NCI-H1694 (cell line): ENCODE measurements at places on chromosomes 3 and 15.
A peak's percentile ranks its signal among the peaks of the same experiment; 100 is the strongest.

DNA sequence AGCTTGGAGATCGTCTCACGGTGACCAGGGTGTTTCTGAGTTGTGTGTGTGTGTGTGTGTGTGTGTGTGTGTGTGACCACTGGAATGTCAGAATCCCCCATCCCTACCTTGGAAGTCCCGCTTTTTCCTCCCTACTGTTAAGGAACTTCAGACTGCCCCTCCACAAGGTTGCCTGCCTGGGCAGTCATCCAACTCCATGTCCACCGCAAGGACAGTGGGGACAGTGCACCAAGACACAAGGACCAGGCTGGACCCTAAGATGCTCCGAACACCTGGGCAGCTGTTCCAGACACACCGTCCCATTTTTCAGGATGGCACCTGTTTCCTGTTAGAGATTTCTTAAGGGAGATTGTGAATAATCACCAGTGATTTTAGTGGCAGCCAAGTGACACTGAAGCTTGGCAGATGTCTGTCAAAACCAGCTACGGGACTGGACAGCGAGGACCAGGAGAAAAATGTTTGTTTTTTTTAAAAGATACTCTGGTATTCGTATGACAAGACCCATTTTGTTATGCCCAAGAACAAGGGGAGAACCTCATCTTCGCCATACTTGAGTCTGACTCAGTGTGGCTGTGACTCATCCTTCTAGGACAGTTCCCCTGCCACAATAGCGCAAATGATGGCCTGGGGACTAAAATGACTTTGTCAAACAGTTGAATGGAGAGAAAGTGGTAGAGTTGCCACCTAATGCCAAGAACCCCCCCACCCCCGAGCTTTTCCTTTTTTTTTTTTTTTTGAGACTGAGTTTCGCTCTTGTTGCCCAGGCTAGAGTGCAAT, 15.5 kb downstream of the PAQR9 start:
- DNase-seq: no peak

- DNase-seq: no peak
Measured at GRCh38 chr3:144677103-144677502, 705.5 kb downstream of the DIPK2A start.

DNA sequence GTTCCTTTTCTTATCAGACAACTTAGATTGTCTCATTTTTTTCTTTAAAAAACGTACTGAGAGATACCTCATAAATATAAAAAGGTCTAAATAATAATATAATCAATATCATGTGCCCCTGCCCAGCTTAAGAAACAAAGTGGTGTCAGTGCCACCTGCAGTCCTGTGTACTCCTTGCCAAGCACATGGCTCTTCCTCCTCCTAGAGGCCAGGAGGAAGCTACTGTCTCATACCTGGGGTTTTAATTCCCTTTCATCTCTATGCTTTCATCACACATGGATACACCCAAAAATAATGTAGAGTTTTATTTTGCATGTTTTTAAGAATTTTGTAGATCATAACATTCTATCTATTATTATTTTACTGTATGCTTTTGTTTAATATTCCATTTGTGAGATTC, 98.6 kb upstream of the C15orf61 start:
- DNase-seq: no peak

GRCh38 chr3:14256561-14257342, 78.1 kb downstream of the LSM3 start:
- no peak for DNase-seq

DNA sequence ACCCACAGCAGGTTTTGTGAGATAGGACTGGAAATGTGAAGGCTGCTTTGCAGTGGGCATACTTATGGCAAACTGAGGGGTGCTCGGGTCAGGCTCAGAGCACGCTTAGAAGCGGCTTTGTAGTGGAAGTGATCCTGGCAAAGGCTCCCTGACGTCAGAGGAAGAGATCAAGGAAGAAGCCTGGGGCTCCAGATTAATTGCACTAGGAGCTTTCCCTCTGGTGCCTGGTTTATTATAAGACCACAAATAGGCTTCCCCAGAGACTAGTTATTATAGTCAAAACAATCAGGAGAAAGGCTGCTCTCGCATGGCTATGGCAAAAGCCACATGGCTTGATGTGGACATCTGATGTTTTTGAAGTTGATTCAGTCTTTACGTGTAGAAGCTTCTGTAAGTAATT, 515.1 kb downstream of the GABRG3 start:
- no peak for DNase-seq

DNA sequence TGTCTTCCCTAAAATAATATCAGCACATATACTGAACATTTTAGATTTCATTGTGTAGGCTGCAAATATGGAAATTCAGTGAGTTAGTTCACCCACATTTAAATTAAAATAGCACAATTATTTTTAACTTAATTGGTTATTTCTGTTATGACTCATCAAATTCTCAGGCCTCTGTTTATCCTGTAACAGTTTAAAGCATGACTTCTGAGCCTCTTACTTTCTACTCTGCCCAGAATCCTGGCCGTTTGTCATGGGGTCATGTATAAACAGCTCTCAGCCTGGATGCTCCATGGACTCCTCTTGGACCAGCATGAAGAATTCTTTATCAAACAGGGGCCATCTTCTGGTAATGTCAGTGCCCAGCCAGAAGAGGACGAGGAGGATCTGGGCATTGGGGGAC, 12.2 kb downstream of the TUBGCP4 start:
- no peak for DNase-seq

GRCh38 chr3:50189274-50189673, 2.1 kb upstream of the GNAT1 start:
- DNase-seq: peak; percentile 16

- no peak for DNase-seq
Measured at GRCh38 chr3:125017406-125017805, 38.4 kb downstream of the HEG1 start.

DNA sequence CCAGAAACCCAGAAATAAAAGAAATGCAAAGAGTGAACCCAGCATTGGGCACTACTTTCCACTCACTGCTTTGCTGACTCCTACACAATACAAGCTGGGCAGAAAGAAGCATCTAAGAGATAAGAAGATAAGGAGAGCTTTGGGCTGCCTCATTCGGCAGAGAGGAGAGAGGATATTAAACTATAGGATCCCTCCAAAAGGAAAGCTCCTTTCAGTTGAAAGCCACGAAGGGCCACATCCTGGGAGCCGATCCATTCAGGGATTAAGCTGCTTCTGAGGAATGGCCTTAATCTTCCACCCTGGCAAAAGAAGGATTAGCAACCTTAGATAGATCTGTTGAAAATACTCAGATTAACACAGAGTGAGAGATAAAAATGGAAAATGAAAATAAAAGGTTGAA, 274.9 kb upstream of the PPP2R3A start:
- DNase-seq: no peak

- no peak for DNase-seq
Measured at GRCh38 chr15:92634671-92635201, 20.8 kb downstream of the FAM174B start.

GRCh38 chr3:10233988-10234387, 14.3 kb upstream of the TATDN2 start:
- DNase-seq: no peak

DNA sequence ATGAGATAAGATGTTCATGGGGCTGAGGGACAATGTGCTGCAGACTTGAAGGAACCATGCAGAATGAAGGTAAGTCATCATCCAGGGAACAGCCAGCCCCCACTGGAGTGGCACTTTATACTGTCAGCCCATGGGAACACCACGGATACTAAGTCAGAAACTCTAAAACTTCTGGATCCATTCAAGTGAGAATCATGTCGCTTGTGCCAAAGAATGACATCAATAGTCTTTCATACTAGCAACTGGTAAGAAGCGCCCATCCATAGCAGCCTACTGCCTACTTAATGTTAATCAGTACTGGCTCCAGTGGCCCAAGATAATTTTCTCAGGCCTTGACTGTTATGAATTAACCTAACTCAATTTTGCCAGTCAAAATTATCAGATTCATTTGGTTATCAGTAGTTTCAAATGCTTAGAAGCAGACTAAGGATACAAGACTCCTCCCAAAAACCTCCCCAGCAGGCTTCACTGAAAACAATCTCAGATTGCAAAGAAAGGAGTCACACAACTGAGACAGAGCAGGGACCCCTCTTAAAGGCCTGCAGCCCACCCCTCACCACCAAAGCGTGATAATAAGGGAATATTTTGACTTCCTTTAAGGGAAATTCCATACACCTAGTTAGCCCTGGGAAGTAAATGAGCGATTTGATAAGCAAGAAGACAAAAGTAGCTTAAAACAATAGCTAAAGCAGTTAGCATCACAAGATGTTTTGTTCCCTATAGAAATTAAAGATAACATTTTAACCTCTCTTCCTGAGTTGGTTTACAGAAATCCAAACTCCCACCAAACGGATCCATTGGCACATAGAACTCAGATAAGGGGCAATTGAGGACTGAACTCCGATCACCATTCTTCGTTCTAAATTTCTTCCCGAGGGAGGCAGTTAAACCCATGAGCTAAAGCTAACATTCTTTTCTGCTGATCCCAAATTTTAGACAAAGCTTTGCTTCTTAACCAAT, 98.8 kb downstream of the TGFBR2 start:
- DNase-seq: no peak

- no peak for DNase-seq
Measured at GRCh38 chr15:68183616-68184315, 21.4 kb downstream of the CALML4 start.

DNA sequence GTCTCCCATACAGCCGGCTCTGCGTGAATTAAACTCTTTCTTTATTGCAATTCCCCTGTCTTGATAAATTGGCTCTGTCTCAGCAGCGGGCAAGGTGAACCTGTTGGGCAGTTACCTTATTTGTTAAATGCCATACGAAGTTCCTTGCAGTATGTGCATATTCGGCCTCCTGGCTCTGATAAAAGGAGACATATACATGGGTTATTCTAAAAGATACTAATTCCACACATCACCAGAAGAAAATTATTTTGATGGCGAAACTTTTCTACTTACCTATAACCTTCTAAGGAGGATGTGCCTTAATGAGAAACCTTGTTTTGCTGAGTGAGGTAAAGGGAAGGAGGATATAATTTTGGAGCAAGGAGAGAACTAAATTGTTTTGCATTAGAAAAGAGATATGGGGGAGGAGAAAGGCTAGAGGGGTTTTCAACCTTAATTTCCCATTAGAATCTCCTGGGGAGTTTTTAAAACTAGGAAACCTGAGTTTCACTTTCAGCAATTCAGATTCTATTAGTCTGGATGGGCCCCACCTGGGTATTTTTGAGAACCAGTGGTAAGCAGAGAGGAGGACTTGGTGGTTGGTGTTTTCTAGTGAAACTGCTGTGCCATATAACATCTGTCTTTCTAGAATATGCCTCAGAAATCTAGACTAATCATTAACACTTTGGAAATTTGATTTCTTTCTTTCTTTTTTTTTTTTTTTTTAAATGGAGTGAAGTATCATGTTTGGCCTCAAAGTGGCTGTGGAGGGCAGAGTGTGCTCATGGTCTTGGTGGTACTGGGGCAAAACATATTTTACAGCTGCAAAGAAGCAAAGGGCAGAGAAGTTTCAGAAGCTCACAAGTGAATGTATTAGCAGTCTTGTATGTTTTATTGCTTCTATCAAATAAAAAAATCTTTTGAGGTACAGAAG, 23.0 kb downstream of the NANOGP8 start:
- no peak for DNase-seq

DNA sequence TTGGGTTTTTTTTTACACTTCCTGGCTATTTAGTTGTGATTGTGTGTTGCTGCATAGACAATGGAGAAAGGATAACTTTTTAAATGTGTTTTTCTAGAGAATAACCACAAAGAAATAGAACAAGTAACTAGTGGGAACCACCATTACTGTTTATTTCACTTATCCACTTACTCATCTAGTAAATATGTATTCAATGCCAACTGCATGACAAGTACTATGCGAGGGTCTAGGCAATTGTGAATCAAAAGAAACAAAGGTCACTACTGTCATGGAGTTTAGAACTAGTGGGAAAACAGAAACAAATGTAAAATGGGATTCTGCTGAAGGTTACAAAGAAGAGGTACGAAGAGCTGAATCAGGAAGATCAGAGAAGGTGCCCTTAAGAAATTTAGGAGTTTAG, 600.9 kb upstream of the ROBO2 start:
- no peak for DNase-seq

DNA sequence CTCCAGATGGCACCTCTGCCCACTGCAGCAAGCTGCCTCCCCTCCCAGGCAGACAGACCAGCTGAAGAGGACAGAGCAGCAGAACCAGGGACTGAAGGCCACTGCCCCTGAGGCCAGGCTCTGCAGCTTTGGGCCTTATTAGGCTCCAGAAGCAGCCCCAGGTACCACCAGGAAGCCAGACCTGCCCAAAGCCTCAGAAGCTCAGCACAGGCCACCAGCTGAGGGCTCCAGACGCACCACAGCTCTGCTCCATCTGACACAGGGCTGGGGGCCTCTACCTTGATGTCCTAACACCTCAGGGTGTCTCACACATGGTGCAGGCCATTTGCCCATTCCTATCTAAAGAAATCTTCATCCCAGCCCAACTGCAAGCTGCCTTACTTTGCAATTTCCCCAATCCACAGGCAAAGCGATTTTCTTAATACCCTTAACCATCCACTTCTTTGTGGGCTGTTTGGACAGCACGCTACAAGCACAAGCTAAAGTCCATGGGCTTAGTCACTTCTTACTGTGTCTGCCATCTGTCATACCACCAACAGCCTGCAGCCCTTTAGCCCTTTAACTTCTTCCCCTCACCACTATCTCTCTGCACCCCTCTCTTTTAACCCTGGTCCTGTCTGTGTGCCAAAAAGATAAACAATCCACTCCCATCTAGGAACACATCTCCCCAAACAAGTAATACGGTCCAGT, 112.1 kb downstream of the IQSEC1 start:
- DNase-seq: no peak

GRCh38 chr15:74817370-74817737, 4.7 kb downstream of the LMAN1L start:
- no peak for DNase-seq

GRCh38 chr15:90664650-90665287, 52.4 kb upstream of the BLM start:
- DNase-seq: no peak

GRCh38 chr3:54988302-54988837, 60.5 kb upstream of the LRTM1 start:
- DNase-seq: no peak

DNA sequence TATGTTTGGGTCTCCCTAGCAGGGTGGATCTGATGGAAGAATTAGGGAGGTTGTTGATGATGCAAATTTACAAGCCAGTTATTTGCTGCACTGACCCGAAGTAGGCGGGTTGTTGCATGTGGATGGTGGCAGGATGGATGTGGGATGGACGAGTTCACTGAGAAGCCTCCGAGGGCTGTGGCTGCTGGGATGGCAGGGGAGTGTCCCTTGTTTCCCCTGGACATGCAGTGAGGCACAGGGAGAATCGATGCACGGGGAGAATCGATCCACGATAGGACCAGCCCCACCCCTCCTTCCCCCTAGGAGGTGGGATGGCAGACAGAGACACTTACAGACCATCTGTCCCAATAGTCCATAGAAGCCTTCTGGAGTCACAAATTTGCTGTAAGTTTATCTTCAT, 31.0 kb upstream of the KLF13 start:
- DNase-seq: no peak
